Thoracic aorta (tissue), 2 donors: ENCODE measurements at places on chromosomes 7 and 10.

DNA sequence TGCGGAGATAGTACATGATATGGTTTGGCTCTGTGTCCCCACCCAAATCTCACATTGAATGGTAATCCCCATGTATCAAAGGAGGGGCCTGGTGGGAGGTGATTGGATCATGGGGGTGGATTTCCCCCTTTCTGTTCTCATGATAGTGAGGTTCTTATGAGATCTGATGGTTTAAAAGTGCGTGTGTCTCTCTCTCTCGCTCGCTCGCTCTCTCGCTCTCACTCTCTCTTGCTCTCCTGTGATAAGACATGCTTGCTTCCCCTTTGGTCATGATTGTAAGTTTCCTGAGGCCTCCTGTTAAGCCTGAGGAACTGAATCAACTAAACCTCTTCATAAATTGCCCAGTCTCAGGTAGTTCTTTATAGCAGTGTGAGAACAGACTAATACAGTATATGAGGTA, 171.9 kb downstream of the NSUN6 start:
- no peaks in the 10 kb centered on the region for H3K27me3 ChIP-seq
- DNase-seq: no peak
- H3K4me3 ChIP-seq: no peak overlapping the region
- no peak overlapping the region for H3K27ac ChIP-seq

- peaks cover 40% of the 10 kb centered on the region for H3K4me1 ChIP-seq
- no peaks in the 10 kb centered on the region for H3K27me3 ChIP-seq
- no peak for DNase-seq
- peak overlapping the region; percentile 74 for H3K4me3 ChIP-seq
Observed at GRCh38 chr10:95755511-95756004, 405 bp upstream of the ENTPD1 start.

- no peak for DNase-seq
- no peak overlapping the region for H3K27ac ChIP-seq
- no peaks in the 10 kb centered on the region for H3K27me3 ChIP-seq
- peaks cover 5% of the 10 kb centered on the region for H3K4me1 ChIP-seq
Observed at GRCh38 chr7:74633451-74633921, 24.0 kb upstream of the GTF2I start.

GRCh38 chr7:99191869-99192596, 15.9 kb downstream of the KPNA7 start:
- no peak overlapping the region for H3K27ac ChIP-seq
- no peaks in the 10 kb centered on the region for H3K36me3 ChIP-seq
- DNase-seq: no peak
- no peak overlapping the region for H3K4me3 ChIP-seq
- H3K27me3 ChIP-seq: no peaks in the 10 kb centered on the region
- H3K4me1 ChIP-seq: no peaks in the 10 kb centered on the region

- no peak overlapping the region for H3K4me3 ChIP-seq
- no peaks in the 10 kb centered on the region for H3K27me3 ChIP-seq
Observed at GRCh38 chr7:48004032-48004431, 24.6 kb upstream of the HUS1 start.
